ENCODE measurements at places on chromosomes 3 and 15.

DNA sequence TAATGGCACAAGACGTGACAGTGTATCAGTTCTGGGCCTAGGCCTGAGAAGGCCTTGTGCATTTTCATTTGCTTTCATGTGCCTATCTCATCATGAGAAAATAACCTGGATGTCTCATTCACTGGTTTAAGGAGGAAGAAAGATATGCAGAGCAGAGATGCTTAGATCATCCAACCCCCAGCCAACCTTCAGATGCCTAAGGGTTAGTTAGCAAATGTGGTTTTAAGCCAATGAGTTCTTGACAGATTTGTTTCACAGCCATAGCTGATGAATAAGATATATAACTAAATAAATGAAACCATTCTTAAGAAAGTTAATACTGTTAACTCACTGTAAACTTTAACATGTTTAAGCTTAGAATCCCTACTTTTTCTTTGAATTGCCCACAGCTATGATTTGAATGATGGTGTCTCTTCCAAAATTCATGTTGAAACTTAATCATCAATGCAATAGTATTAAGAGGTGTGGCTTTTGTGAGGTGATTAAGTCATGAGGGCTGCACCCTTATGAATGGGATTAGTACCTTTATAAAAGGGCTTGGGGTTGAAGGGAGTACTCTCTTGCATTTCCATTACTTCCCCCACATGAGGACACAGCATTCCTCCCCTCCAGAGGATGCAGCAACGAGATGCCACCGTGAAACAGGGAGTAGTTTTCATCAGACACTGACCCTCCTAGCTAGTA, 324.6 kb upstream of the TBC1D5 start:
- no peak for DNase-seq

DNA sequence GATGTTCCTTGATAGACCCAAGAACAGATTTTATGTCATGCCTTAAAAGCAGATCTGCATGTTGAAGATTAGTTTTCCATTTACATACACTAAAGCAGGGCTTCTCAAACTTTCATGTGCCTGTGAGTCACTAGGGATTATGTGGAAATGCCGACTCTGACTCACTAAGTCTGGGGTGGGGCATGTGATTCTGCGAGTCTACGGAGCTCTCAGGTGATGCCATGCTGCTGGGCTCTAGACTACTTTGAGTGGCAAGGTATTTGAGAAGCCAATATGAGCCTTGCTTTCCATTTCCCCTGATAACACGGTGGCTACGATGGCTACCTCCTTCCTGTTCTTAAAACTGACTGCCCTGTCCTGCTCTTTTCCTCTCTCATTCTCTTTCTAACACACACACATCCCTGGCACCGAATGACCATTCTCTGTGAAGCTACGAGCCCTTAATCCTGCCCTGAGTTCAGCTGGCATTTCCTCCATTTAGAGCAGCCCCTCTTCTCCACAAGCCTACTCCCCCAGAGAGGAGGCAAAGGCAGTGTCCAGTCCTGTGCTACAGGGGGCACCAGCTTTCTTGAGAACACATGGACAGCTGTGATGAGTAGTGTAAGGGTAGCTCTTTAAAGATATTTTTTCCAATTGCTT, 39.7 kb upstream of the PYGO1 start:
- peak; percentile 35 for DNase-seq

DNA sequence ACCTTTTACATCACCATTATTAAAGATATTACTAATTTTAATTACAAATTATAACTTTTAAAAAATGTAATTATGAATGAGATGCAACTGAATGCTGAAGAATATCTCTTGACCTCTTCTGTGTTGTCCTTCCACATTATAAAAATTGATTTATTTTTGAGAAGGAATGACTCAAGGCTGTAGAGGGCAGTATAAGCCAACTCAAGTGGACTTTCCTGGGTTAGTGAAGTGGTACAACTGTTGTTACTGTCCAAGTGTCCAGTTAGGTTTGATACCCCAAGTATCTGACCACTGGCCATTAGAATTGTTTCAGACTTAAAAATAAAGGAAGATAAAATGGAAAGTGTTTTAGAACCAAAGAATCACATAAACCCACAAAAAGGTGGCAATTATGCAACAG, 51.9 kb downstream of the BBX start:
- peak; percentile 44 for DNase-seq

DNA sequence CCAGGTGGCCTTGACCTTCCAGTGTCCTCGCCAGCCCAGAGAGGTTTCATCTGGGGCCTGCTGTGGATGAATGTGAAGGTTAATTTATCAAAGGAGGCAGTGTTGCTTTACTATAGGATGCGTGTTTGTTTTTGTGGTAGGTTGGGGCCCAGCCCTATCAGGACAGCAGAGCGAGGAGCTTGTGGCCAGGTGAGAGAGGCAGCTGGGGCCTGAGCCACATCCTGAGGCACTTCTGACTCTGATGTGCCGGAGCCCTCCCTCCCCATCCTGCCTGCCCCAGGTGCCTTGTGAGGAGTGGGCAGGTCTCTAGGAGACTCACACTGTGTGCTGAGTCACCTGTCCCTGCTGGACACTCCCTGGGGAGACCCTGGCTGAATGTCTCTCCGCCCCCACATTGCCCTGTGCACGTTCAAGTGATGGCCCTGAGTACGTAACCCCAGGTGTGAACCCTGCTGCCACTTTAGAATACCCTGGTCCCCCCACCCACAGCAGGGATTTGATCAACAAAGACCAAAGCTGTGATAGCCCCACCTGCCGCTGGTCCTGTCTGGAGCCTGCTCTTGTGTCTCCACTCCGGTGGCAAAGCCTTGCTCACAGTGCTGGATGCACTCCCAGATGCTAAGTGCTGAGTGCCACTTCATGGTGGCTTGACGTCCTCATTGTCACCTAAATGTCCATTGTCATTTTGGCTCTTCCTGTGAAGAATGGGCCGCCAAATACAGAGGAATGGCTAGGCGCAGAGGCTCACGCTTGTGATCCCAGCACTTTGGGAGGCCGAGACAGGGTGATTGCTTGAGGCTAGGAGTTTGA, 16.0 kb downstream of the FBLN2 start:
- DNase-seq: no peak

DNA sequence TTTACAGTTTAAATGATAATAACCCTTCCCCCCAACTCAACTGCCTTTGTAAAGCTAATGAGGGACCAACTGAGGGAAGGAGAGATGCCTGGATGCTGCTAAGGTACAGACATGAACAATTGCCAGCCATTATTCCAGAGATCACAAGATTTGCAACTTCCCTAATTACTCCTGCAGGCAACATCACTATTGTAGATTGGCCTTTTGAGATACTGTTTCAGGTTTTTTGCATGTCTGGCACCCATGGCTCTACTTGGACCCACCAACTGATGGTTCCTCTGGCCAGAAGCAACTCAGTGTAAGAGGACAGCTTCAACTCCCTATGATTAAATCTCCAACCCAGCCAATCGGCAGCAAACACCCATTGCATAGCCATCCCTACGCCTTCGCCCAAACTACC, 478.7 kb downstream of the FHIT start:
- DNase-seq: no peak

DNA sequence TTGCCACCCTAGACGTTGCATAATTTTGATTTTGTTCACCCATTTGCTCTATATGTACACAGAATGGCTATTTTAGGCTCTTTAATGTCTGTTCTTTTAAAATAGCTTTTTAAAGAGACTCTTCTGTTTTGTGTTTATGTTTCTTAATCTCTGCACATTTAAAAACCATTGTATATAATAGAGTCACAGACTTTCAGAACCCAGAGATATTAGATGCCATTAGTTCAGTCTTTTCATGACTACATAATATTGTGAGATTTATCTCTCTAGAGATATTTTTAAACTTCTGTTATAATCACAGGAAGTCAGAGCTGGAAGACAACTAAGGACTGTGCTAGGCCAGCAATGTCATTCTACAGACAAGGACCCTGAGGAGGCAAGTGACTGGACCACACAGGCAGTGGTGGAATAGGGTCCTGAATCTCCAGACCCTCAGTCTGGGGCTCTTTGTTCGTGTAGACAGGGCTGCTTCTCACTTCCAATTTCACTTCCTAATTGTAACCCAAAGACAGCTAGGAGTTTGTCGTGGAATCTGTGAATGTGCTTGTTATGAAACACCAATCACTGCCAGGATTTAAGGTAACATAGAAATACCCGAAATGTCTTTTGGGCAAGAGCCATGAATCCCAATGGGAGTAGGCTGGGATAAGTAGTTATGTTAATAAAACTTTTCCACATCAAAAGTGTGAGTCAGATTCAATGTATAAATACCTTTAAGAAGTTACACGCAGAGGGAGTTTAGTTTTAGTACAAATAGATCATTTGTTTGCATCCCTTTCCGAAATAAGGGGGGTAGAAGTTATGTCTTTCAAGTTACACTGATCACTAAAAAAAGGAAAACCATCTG, 165.2 kb upstream of the ROPN1 start:
- no peak for DNase-seq

GRCh38 chr3:107555359-107555758, 32.6 kb downstream of the BBX start:
- DNase-seq: no peak

- no peak for DNase-seq
Observed at GRCh38 chr15:81347910-81348309, 24.0 kb upstream of the STARD5 start.

DNA sequence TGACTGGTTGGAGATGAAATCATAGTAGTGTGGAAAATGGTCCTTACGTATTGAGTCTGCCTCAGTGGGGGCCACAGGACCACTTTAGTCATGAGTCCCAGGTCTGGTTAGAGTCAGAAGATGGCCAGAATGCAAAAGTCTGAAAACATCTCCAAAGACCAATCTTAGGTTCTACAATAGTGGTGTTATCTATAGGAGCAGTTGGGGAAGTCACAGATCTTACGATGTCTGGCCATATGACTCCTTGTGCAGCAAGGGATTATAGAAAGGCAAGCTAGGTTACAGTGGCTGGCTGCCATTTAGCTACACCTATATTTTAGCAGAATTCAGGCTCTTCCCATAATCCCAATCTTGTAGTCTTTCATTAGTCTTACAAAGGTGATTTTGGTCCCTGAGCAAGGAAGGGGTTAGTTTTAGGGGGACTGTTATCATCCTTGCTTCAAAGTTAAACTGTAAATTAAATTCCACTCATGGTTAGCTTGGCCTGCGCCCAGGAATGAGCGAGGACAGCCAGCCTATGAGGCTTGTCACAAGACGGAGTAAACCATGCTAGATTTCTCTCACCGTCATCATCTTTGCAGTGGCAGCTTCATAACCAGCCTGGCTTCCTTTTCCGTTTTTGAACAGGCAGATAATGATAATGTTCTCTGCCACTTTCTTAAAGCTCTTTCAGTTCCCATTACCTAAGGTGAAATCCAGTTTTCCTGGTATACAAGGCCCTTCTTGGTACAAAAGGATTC, 134.1 kb downstream of the VPS8 start:
- DNase-seq: no peak

GRCh38 chr15:85749261-85750151, 45.2 kb downstream of the KLHL25 start:
- DNase-seq: peak; percentile 55

DNA sequence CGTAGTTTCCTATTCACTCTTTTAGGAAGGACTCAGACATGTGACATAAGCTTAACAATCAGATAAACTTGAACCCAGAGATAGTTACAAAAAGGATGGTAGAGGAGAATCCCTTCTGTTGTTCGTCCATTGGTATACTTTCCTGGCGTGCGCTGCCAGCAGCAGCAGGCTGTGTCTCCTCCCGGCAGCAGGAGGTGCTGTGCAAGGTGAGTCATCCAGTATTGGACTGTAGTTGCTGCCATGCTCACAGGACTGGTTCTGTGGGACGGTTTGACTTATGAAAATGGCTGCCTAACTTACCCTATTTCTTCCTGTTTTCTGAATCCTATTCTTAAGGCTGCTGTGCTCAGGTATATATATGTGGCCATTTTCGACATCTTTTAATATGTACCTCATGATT, 253.4 kb upstream of the LRRC3B start:
- DNase-seq: no peak

- DNase-seq: no peak
Observed at GRCh38 chr15:41017066-41017735, 63.9 kb downstream of the CHAC1 start.

- no peak for DNase-seq
Observed at GRCh38 chr3:86934851-86935250, 56.1 kb downstream of the VGLL3 start.

All from G401 (cell line).